ENCODE measurements at places on chromosomes 2 and 18.

GRCh38 chr2:119827866-119828507 is 68.3 kb downstream of the PTPN4 start:
- no peak for DNase-seq

DNA sequence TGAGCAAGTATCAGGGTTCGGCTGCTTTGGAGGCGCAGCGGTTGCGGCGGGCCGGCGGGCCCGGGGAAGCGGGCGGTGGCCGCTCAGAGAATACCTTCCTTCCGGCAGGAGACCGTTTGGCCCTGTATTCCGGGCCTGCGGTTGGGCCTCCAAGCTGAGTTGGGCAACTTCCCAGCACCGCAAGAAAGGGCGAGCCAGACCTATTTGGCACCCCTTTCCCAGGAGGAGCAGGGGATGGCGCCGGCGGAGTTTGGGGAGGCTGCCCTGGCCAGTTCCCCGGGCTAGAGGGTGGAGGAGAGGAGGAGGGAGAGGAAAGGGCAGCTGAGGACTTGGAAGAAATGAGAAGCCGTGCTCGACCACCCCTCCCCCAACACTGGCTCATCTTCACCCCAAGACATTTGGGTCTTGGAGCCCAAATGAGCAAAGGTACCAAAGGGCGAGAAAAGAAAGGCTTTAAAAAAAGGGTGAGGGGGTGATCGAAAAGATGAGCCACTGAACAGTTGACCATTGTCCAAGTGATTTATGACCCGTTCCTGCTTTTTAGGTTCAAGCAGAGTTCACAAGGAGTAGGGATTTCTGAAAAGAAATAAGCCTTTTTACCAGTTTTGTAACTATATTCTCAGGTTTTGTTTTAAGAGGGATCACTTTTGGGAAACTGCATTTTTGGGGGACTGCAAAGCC is 8.4 kb downstream of the HOXD3 start:
- no peak for DNase-seq

GRCh38 chr18:4207383-4207985 is 247.6 kb downstream of the DLGAP1 start:
- DNase-seq: no peak

GRCh38 chr2:9004338-9005204 is 1.1 kb upstream of the MBOAT2 start:
- DNase-seq: peak; percentile 1

DNA sequence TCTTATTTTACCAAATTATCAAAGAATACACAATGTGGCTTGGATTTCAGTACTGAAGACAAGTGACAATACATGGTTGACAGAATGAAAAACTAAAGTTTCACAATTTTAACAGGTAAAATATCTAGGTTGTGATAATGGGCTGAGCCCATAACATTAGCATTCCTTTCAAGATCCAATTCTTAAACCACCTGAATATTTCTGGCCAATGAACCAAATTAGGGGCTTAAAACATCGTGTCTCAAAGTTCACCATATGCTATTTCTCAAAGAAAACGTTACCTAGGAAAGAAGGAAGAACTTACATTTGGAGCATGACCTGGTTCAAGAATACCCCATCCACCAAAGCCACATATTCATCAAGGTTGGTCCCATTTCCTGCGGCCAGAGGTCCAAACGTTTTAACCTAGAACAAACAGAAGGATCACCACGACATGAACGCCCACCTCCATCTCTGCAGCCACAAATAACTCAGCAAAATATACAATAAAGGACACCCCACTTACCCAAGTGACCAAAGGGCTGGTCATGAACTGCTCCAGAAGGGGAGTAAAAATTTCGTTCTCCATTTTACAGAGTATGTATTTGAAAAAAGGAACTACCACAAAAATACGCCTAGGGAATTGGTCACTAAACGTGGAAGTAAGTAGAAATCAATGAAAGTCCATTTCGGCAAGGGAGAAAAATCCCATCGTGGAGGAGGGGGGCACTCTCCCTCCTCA is 984 bp downstream of the CCDC88A start:
- DNase-seq: no peak

GRCh38 chr2:224892574-224893204 is 149.6 kb downstream of the DOCK10 start:
- DNase-seq: no peak

GRCh38 chr18:45765796-45766195 is 41.8 kb downstream of the SLC14A1 start:
- DNase-seq: no peak

GRCh38 chr18:11849841-11850634 is 1.2 kb upstream of the CHMP1B start:
- peak; percentile 15 for DNase-seq

DNA sequence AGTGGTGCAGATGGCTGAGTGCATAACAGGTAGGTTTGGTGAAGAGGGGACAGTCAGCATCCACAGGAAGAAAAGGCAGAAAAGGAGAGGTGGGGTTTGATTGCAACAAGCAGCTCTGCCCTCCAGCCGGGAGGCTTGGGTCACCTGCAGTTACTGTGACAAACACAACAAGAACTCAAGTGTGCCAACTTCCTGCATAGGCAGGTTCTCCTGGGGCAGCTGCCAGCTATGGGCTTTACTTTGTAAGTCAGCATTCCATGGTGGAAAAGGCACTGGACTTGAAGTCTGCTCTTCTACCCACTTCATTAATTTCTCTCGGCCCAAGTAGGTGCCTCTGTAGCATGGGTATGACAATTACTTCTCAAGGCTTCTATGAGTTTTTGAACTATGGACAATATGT is 98.9 kb downstream of the MYT1L start:
- no peak for DNase-seq

DNA sequence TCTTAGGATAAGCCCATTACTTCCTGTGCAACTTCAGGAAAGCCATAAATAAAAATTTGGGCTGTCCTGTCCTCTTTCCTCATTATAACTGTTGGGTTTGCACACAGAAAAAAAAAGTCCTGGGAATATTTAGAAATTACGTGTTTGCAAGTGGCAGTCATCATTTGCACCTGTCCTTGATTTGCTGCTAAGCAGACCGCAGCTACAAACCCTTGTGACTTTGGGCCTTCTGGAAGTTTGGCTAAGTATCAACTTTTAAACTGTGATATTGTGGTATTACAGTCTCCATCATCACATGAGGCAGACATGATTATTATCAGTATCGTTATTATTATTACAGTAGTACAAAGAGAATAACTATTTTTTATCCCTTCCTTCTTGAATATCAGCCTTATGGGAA is 260.7 kb upstream of the SESTD1 start:
- DNase-seq: no peak

- DNase-seq: no peak
These were observed 35.6 kb downstream of the PDE6D start for GRCh38 chr2:231745303-231746038.

- no peak for DNase-seq
These were observed 22.5 kb upstream of the OTOF start for GRCh38 chr2:26500406-26500805.

DNA sequence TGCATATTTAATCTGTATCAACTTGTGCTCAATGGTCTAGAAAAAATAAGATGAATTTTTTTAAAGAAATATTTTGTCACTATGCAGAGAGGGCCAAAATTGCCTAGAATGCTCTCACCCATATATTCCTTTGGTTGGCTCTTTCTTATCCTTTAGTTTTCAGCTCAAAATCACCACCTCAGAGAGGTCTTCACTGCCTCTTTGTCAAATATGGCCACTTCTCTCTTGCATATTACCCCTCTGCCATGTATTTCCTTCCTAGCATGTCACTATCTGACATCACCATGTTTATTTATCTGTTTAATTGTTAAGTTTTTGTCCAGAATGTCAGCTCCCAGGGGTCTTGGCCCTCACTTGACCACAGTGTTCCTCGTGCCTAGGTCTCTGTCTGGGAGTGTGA is 535.2 kb upstream of the CDH2 start:
- no peak for DNase-seq

DNA sequence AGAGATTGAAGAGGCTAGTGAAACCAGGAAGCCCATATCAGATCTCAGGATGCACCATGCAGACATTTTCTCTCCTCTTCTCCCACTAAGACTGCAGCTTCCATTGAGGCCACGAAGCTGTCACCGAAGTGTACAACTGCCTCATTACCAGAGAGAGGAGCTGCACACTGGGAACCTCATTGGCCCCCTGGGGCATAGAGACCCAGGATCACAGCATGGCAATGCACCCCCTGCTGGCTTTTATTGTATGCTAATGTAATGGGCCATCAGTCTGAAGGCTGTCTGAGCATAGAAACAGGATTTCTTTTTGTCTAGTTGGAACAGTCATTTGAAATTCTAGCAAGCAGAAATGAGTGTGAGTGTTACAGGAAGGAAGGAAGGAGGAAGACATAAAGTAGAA is 861.6 kb upstream of the CELF4 start:
- DNase-seq: no peak

DNA sequence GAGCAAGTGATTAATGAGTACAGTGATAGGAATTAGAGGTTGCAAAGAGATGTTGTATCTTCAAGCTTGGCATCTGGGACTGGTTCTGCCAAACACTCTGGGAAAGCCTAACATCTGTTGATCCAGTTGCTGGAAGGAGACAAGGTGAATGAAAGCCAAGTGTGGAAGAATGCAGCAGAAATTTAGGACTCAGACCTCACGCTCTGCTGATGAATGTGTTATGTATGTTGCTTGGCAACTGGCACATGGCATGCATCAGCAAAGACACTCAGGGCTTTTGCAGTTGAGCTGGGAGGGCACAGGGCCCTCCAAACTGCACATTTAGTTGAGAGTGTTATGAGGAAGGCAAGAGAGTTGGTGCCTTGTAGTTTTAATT is 105.5 kb downstream of the COLEC12 start:
- no peak for DNase-seq

DNA sequence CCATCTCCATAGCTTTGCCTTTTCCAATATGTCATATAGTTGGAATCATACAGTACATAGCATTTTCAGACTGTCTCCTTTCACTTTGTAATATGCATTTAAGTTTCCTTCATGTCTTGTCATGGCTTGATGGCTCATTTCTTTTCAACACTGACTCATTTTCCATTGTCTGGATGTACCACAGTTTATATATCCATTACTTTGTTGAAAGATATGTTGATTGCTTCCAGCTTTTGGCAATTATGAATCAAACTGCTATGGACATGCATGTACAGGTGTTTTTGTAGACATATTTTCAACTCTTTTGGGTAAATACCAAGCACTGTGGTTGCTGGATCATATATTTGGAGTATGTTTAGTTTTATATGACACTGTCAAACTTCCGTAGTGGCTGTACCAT is 26.3 kb downstream of the ACSL3 start:
- DNase-seq: no peak

DNA sequence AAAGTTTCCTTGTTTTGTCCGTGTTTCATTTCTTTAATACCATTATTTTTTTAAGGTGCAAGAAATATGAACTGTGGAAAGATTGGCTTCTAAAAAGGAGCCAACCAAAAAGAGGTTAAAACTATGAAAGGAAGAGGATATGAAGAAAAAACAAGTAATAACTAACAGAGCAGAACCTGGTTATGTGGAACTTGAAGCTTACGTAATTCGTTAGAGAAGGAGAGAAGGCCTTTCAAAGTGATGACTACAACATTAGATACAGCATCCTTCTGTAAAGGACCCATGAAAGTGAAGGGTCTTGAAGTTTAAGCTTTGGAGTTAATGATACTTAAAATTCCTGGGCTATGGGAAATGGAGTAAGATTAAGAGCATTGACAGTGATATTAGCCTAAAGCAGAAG is 84.5 kb downstream of the ANKRD12 start:
- DNase-seq: no peak

DNA sequence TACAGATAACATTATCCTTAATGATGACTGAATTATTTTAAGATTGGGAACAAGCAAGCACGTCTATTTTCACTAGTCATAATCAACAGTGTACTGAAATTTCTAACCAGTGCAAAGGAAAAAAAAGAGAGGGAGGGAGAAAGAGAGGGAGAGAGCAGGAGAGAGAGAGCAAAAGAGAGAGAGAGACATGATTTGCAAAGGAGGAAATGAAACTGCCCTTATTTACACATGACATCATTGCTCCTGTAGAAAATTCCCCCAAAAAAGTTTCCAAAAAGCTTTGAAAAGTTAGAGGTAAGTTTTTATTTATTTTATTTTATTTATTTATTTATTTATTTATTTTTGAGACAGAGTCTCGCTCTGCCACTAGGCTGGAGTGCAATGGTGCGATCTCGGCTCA is 355.3 kb upstream of the CELF4 start:
- no peak for DNase-seq

GRCh38 chr2:42182654-42183308 is 13.6 kb downstream of the EML4 start:
- DNase-seq: no peak

- DNase-seq: no peak
These were observed 26.4 kb upstream of the TFPI start for GRCh38 chr2:187580462-187581124.

GRCh38 chr18:49694402-49694801 is 118.9 kb downstream of the ACAA2 start:
- DNase-seq: no peak

- no peak for DNase-seq
These were observed 3.0 kb upstream of the MBD1 start for GRCh38 chr18:50284255-50284885.

GRCh38 chr18:69031571-69031970 is 233.7 kb downstream of the CCDC102B start:
- DNase-seq: no peak

- DNase-seq: no peak
These were observed 418.3 kb upstream of the SPHKAP start for GRCh38 chr2:228599781-228600180.
